Aortic smooth muscle cell (primary cell): ENCODE measurements at places on chromosomes 2 and 18. TPM values are rescaled to one million over a fixed set of nuclear protein-coding genes. Genes with fewer than 3 reads are reported as not detected.

HYCC2 gene
- 9.1 and 9.5 TPM in 2 replicates for total RNA-seq

SLC5A7 gene
- not detected in 2 replicates for total RNA-seq

SLC23A3 gene
- 1.6 TPM in 2 replicates for total RNA-seq

HOXD9 gene
- not detected in 2 replicates for total RNA-seq

TMEM247 gene
- not detected in 2 replicates for total RNA-seq

STAT4 gene
- total RNA-seq, result 0.31 and 0.53 TPM in 2 replicates

RSAD2 gene
- 0.40 and 0.99 TPM in 2 replicates for total RNA-seq

ABCG8 gene
- total RNA-seq, result not detected in 2 replicates

COL4A3 gene
- 16.2 and 23.5 TPM in 2 replicates for total RNA-seq

AQP4 gene
- not detected in 2 replicates for total RNA-seq

GPAT2 gene
- total RNA-seq, result 4.5 and 5.8 TPM in 2 replicates

HNMT gene
- 83.2 and 90.6 TPM in 2 replicates for total RNA-seq

BMP10 gene
- not detected in 2 replicates for total RNA-seq

CPO gene
- total RNA-seq, result 0.12 and 0.13 TPM in 2 replicates

SERPINB11 gene
- total RNA-seq, result not detected in 2 replicates

TEX51 gene
- not detected in 2 replicates for total RNA-seq

UGT1A3 gene
- total RNA-seq, result not detected in 2 replicates

TMEM37 gene
- 0.13 TPM in 1 of 2 replicates, not detected in the other for total RNA-seq

OLA1 gene
- 105 and 110 TPM in 2 replicates for total RNA-seq

AQP12A gene
- total RNA-seq, result not detected in 2 replicates

RAB17 gene
- 0.26 and 0.31 TPM in 2 replicates for total RNA-seq

APLF gene
- 3.6 and 4.8 TPM in 2 replicates for total RNA-seq

PDE1A gene
- total RNA-seq, result 88.3 and 95.7 TPM in 2 replicates

LGALSL gene
- total RNA-seq, result 7.7 and 11.1 TPM in 2 replicates

DNAJC5G gene
- not detected in 2 replicates for total RNA-seq

POTEC gene
- not detected in 2 replicates for total RNA-seq

ARHGEF4 gene
- total RNA-seq, result 1.3 and 2.8 TPM in 2 replicates

C2orf72 gene
- total RNA-seq, result 0.25 and 0.26 TPM in 2 replicates

BCL11A gene
- total RNA-seq, result under 0.01 TPM in 2 replicates

FBXO41 gene
- 0.06 and 0.40 TPM in 2 replicates for total RNA-seq

PRSS56 gene
- total RNA-seq, result not detected in 2 replicates

PARD3B gene
- total RNA-seq, result 6.2 and 9.6 TPM in 2 replicates

RTP5 gene
- not detected in 2 replicates for total RNA-seq

OXER1 gene
- total RNA-seq, result not detected in 2 replicates

MLPH gene
- 0.25 and 2.4 TPM in 2 replicates for total RNA-seq

EIPR1 gene
- total RNA-seq, result 26.8 and 35.9 TPM in 2 replicates

HOXD11 gene
- not detected in 2 replicates for total RNA-seq

ADAM23 gene
- total RNA-seq, result 4.6 and 7.7 TPM in 2 replicates

FSHR gene
- total RNA-seq, result not detected in 2 replicates

TWIST2 gene
- total RNA-seq, result 17.8 and 28.1 TPM in 2 replicates

TDRD15 gene
- not detected in 2 replicates for total RNA-seq

LYPD6 gene
- total RNA-seq, result 0.06 and 0.13 TPM in 2 replicates

TFCP2L1 gene
- total RNA-seq, result 0.26 and 0.31 TPM in 2 replicates

DSEL gene
- total RNA-seq, result 23.8 and 52.3 TPM in 2 replicates

IL1R1 gene
- total RNA-seq, result 49.0 and 63.5 TPM in 2 replicates

SLC35F5 gene
- total RNA-seq, result 204 and 408 TPM in 2 replicates

CYBRD1 gene
- total RNA-seq, result 250 and 347 TPM in 2 replicates

PER2 gene
- total RNA-seq, result 4.1 and 5.0 TPM in 2 replicates

SERPINB10 gene
- total RNA-seq, result 0.13 TPM in 1 of 2 replicates, not detected in the other

PPP1R1C gene
- total RNA-seq, result 0.26 and 0.56 TPM in 2 replicates

CNTNAP5 gene
- not detected in 2 replicates for total RNA-seq

KCNK3 gene
- 3.7 and 8.2 TPM in 2 replicates for total RNA-seq

POLR1B gene
- total RNA-seq, result 10.4 and 13.5 TPM in 2 replicates
